ENCODE measurements at places on chromosomes 11 and 22.

GRCh38 chr22:38965614-38966379, 8.4 kb downstream of the APOBEC3A start:
- no peak for DNase-seq

DNA sequence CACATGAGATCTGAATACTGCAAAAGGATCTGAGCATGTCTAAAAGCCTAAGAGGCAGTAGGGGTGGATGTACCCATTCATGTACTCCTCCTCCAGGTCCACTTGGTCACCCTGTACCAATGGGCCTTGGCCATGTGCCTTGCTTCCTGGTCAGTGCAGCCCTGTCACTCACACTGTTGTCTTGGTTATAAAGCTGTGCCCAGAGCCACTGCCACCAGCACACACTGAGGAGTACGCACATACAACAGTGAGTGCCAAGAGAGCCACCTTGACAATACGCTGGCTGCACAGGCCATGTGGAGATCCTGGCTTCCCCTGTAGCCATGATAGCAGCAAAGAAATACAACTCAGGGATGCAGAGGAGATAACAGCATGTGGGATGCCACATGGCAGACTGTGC, 96.4 kb upstream of the LDLRAD3 start:
- no peak for DNase-seq

GRCh38 chr11:64181506-64182411, 4.2 kb upstream of the STIP1 start:
- peak; percentile 54 for DNase-seq

DNA sequence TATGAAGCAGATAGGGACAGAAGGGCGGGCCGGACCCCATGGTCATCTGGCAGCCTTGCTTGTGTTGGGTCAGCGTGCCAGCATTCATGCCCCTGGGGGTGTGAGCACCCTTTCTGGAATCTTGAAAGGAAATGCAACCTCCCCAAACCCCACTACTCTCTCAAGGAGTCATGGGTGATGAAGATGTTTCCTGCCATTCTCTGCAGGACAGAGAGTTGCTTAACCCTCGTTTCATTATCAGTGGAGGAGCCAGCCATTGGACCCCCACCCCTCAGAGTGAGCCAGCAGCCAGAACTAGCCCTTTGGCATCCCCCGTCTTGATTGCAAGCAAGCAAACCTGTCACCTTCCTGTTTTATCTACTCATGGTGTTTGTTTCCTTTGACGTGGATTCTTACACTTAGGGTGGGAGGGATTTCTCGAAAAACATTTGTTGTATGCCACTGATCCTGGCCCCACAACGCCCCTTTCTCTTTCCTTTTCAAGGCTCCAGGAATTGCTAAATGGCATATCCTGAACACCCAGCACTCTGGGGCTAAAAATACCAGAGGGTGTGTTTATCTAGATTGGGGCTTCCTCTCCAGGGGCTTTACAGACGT, 258.3 kb downstream of the ETS1 start:
- DNase-seq, result no peak

DNA sequence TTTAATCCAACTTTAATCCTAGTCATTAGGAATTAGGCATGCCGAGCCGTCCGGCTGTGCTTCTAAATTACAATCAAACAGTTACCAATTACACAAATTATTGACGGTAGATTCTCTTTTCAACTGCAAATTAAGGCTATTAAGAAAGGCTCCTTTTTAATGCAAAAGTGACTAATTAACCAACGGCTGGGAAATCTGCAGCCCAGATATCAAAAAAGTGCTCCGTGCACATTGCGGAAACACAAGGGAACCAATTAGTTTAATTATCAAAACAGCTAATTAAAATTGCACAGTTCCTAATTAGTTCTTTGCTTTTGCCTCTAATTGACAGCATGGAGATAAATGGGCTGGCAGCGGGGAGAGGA, 19.4 kb upstream of the LMO1 start:
- no peak for DNase-seq

DNA sequence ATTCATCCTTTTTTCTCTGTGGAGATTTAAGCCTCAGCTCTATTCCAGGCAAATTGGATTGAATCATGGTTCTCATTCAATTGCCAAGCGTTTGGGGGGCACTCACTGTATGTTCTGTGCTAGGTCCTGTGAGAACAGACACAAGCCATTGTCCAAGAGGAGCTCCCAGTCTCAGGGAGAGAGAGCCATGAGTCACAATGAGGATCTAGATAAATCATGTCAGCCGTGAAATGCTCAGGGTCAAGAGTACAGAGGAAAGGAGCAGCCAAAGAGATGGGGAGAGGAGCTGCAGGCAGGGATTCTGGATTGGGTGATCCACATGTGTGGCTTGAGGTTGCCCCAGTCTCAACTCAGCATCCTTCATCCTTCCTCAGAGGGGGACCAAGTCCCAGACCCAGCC, 93.6 kb downstream of the FEZ1 start:
- no peak for DNase-seq

DNA sequence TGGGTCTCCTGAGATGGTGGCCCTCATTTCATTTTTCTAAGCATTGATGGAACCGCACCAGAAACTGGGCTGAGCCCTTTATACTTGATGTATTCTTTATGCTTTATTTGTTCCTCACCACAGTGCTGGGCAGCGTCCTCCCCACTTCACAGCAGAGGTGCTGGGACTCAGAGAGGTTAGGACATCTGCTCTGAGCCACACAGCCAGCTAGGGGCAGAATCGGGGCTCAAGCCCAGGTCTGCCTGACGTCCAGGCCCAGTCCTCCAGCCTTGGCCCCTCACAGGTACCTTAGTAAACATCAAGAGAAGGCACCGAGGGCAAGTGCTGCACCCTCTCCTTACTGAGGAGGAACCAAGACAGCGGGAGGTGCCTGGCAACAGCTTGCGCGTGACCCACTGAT, 20.2 kb upstream of the SHISAL1 start:
- DNase-seq, result no peak

DNA sequence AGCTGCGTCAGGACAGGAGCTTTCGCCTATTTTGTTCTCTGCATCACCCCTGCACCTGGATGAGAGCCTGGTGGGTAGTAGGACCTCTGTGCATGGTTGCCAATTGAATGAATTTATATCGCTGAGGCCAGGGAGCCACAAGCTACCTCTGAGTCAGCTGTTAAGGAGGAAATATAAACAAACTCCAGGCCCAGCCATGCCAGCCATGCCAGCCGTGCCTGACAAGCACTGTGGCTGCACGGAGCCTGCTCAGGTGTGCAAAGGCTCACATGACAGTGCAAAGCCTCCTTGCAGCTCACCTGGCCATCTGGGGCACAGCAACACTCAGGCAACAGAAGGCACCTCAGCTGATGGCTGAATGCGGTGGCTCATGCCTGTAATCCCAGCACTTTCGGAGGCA, 33.7 kb upstream of the LINC01488 start:
- DNase-seq, result no peak

GRCh38 chr11:66494935-66495334, 14.7 kb downstream of the DPP3 start:
- no peak for DNase-seq

GRCh38 chr11:65133724-65134123, 595 bp downstream of the SYVN1 start:
- no peak for DNase-seq

- no peak for DNase-seq
These were observed 2.1 kb downstream of the GCAT start for GRCh38 chr22:37809672-37810333.

GRCh38 chr11:72781063-72781312, 12.9 kb downstream of the STARD10 start:
- no peak for DNase-seq

DNA sequence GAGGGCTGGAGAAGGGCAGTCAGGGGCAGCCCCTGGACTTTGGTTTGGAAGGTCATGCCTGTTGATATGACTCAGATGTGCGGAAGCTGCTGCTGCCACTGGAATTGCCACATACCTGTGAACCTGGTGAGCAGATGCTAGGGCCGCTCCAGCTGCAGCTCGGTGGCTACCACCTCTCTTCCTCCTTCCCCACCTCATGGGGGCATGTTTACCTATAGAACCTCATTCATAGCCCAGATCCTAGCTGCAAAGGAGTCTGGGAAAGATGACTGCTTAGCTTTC, 17.5 kb upstream of the TSPAN18 start:
- no peak for DNase-seq

Measured in AG04449 (cell line).